ENCODE measurements at places on chromosomes 12 and 14.

DNA sequence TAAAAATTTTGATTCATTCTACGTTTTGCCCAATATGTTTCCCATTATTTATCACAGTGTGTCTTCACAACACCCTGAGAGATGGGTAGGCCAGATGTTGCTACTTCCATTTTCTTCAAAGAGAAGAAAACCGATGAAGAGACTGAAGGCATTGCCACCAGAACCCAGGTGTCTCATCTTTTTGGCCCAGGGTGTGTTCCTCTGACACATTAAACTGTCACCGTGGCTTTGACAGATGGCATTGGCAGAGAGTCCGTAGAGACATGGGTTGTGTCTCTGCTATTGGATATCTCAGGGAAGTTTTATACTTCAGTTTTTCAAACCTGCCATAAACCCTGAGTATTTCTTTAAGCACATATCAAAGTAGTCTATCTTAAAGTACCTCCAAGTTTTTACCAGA, 11.3 kb upstream of the NUDT4 start:
- DNase-seq, result no peak

GRCh38 chr12:76259106-76259505, 89.1 kb downstream of the BBS10 start:
- no peak for DNase-seq

- DNase-seq, result no peak
These were observed 30.8 kb downstream of the SRRM4 start for GRCh38 chr12:119012179-119012578.

- DNase-seq, result peak; percentile 49
These were observed 19.5 kb upstream of the TTC9 start for GRCh38 chr14:70622111-70622712.

DNA sequence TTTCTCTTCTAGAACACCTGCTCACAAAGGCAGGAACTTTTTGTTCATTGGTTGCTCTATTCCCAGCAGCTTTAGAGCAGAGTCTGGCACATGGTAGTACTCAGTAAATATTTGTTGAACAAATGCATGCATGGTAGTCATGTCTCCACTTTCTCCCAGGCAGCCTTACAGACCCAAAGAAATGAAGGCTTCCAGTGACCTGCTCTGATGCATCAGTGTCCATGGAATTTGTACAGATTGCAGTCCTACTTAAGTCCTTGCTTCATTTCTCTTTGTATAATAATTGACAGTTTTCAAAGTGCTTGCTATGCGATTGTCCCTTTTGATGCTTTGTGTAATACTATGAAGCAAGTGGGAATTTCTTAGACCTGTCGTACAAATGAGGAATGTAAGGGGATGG, 119.6 kb downstream of the DERA start:
- DNase-seq, result no peak

- no peak for DNase-seq
These were observed 120.2 kb downstream of the SAMD4A start for GRCh38 chr14:54686871-54687749.

- DNase-seq, result no peak
These were observed 26.5 kb upstream of the BMP4 start for GRCh38 chr14:53983112-53983511.

- DNase-seq, result peak; percentile 63
These were observed 19.0 kb upstream of the GPRC5A start for GRCh38 chr12:12872139-12872933.

DNA sequence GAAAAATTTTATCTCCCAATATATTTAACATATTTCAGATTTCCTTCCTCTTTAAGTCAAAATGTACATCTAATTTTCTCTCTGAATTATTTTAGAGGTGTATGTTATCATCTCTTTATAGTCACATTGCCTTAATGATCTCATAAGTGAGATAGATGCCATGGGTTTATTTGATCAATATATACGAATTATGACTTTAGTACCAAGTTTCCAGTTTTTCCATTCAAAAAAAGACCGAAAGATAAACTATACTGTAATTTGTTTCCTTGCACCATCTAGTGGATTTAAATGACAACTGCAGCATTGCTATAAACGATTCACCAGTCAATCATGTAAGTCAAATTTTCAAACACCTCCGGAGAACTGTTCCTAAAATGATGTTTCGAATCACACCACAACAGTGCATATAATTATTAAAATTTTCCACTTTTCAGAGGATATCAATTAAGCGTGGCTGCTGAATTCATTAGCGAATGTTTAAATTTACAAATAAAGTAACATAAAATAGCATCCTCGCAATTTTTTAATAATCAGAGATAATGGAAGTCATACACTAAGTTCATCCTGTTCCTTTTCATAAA, 419 bp upstream of the ATXN7L3B start:
- peak; percentile 48 for DNase-seq

DNA sequence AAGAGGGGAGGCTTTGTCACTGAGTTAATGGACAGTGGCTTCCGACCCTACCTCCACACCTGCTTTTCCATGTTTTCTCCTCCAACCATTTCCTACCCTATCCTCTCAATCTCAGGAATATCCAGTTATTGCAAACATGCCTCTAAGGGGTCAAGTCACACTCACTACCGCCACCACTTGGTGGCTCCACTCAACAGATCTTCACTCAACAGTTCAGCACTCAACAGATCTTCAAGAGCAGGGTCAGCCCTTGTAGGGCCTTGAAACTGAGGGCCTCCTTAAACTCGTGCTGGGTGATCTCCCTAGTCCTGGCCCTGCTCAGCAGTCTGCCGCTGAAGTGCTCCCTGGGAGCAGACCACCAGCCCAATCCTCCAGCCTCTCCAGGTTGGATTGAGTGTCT, 14.2 kb downstream of the ZNF641 start:
- peak; percentile 8 for DNase-seq

All from Daoy (cell line).